Stimulated activated CD8-positive, alpha-beta memory T cell treated with anti-CD3 and anti-CD28 coated beads, Interleukin-15, amount 100 ng/mL, for 1 hour (primary cell): ENCODE measurements at places on chromosomes 1 and 21.

DNA sequence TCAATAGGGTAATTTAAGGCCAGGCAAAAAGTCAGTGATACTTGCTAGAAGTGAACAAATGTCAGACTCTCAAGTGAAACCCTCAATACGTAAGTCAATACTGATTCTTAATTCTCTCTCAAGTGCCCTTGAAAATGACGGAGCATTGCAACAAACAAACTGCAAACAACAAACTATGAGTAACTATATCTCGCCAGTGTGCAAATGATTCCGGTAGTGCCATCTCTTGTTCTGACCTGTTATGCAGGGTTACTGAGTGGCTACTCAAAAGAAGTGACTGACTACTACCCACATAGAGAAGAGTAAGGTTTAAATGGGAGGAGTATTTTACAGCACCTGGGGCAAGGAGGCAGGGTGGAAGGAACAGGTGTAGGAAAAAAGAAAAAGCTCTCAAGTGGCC is 1.6 kb downstream of the SLC19A2 start:
- DNase-seq = no peak

DNA sequence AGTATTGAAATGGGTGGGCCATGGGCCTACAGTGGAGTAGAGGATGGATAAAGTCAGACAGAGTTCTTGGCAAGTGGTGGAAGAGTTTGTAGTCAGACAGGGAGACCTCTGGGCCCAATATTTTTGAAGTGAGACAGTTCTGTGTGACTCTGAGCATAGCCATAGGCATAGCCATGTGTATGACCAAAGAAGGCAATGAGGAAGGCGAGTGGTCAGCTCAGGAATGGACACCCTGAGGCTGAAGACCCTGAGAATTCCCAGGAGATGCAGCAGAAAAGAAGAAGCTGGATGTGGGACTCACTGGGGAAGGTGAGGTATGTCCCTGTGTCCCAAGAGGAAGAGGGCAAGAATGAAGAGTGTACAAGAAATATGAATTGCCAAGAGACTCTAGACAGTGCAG is 210.6 kb upstream of the IRF2BP2 start:
- no peak for DNase-seq

GRCh38 chr1:84398175-84399155 is at the start of gene DNASE2B:
TSS of gene DNASE2B (plus strand) at chr1:84398484. CDS start at chr1:84398565, 81 bp downstream.
- no peak for DNase-seq

DNA sequence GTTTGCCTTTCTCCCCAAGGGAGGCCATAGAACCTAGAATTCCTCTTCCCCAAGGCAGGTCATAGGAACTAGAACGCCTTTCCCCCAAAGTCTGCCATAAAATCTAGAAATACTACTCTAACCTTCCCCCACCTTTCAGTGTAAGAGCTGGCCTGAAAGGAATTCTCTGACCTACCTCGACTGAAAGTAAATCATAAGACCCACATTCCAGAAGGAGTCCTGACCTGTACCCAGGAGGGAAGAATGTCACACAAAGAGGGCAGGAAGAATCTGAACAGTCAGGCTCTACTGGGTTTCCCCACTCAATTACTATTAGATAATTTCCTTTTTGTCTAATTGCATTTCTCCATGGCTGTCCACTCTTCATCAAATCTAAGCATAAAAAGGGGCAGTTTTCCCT is 5.7 kb upstream of the ATG4C start:
- DNase-seq = no peak

DNA sequence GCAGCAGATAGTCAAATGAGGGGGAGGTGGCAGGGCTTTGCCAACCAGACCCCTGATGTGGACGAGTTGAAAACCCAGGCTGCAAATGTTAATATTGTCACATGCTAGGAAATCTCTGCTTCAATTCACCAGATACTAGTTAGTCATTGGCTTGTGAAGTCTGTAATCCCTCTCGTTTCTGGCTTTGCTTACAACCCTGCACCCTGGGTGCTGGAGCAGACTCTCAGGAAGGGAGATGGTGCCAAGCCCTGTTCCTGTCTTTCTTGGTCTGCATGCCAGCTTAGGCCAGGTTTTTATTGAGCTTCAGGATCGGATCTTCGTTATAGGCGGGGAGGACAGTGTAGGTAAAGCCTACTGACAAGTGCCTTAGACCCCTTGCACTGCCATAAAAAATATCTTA is 53.3 kb downstream of the MDM4 start:
- no peak for DNase-seq

- DNase-seq = no peak
Observed at GRCh38 chr1:235637756-235638534, 11.6 kb downstream of the GNG4 start.

DNA sequence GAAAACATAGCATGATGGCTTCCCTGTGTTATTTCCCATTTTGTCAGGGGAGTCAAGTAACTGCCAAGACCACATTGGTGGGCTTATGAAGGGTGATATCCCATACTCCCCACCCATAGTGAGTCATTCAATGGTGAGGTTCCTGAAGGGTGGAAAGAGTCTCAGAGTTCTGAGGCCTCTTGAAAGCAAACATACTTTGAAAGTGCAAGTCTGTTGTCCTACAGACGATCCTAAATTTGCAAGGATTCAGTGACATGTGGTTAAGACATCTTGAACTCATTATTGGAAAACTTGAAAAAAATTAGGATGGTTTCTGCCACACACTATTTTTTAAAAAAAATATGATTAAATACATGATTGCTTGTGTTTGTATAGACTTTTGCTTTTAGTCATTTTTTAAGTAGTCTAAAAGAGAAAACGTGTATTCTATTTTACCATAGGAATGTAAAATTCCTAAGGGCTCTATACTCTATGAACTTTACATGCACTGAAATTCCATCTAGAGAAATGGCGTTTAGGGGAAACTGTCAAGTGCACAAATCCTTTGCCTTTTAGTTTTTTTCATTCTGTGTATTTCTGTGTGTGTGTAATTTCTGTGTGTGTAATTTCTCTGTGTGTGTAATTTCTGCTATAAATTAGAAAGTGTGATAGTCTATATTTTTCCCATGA is 225.5 kb upstream of the ADAMTS5 start:
- DNase-seq = no peak

DNA sequence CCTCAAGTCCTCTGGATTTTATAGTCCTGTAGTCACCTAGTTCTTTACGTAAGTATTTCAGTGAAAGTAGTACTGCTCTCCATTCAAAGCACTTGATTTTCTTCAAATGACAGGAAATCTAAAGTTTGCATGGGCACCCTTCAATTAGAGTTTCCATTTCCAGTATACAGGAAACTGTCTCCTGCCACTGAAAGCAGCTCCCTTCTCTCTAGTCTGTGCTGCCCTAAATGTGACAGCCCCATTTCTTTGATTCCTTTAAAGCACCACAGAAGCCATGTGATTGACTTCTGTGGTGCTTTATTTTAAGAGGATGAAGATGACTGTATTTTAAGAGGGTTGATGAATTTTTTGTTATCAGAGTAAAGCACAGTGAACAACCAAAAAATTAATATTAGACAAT is 226.1 kb downstream of the DNAH14 start:
- no peak for DNase-seq

DNA sequence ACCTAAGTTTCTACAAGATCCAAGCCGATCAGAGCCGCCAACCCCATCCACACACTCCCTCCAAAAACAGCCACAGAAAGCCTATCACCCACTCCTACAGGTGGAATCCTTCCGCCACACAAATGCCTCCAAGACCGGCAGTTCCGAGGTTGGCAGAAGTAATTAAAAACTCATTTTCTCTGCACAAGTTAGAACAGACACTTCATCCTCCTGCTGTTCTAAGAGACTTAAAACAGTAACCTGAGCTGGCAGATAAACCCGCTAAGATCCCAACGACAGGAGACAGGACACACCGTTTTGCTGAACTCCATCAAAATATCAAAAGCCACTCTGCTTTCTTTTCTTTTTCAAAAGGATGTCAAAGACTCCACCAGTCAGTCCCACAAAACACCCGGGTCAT is 2.8 kb downstream of the SSBP3 start:
- DNase-seq = no peak

DNA sequence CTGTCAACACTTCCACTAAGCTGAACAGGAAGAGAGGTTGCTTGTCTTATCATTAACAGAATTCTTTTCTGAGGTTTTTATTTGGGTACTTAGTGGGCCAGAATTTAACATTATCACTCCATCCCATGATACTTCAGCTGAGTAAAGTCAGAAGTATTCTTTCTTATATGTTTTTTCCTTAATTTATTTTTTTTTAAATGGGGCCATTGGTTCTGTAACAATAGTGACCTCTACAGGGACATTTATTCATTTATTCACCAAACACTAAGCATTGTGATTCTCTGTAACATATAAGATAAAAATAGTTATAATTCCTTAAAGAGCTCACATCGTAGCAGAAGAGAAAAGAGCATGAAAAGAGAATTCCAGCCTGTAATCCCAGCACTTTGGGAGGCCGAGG is 9.8 kb downstream of the GREM2 start:
- no peak for DNase-seq

DNA sequence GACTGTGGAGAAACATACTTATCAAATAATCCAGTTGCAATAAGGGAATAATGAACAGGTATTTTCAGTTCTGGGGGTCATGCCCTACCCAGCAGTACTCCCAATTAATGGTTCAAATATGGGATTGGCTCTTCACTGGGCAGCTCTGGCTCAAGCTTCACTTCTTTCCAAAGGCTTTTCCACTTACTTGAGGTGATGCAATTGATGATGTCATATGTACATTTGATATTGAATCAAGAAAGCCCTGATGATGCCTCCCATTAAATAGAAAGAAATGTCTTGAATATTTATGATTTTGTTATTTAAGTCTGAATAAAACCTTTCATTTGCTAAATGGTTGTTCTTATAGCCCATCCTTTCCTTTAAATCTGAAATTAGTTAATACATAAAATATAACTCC is 789.9 kb downstream of the USP25 start:
- no peak for DNase-seq

DNA sequence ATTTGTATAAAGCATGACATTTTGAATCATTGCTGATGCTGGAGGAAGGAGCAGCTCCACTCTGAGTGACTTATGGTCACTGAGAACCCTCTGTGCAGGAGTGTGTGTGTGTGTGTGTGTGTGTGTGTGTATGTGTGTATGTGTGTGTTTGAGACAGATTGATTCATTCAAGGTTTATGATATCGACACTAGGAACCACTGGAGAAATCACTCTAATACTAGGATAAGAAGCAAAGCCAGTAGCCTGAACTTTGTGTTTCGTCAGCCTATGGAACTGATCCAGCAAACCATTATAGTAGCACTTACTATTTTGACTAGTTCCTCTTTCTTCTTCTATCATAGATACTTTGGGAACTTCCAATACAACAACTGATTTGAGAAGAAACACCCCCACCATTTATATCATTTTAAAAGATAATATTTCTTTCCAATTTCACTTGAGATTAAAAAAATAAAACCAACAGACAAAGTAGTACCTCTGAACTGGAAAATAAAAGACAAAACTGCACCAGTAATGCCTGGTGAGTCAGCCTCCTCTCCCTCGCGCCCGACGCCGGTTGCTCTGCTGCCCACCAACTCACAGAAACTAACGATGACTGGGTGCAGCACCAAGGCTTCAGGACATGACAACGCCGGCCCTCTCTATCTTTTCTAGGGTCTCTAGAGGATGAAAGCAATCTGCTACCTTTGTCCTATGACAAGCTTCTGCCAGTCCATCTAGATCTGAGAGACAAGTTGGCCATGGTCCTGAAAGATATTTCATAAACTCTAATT is 20.9 kb downstream of the SLAMF1 start:
- DNase-seq = no peak

GRCh38 chr1:186220067-186220466 is 155.0 kb downstream of the TPR start:
- DNase-seq = no peak

DNA sequence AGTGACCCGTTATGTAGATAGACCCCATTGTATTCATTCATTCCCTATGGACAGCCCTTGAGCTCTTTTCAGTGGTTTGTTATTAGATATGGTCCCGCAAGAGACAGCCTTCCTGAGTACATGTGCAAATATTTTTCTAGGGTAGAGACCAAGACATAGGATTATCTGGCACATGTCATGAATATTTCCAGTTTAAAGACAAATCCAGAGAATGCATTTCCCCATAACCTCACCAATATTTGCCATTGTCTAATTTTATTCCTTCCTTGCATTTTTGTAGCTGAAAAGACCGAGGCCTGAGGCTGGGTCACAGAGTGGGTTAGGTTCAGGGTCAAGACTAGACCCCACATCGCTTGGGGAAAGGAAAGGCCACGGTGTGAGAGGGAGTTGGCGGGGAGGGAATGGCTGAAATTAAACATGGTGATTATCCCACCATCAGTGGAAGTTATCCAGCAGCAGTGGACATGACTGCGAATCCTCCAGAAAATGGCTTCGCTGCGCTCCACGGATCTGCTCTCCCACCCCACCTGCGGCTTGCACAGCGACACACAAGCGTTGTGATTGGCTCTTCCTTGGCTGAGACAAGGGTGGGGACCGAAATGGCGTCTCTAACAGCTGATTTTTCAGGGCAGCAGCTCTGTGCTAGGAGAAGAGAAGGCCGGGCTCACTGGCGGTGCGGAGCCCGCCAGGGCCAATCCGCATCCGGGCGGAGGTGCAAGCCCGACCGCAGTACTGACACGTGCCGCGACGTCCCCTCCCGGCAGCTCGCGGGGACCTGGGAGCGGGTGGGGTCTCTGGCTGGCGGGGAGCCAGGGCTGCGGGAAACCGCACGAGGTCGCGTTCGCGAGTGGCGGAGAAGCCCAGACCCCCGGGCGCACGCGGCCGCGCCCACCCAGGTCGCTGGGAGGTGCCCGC is 16.1 kb upstream of the STMN1 start:
- no peak for DNase-seq

GRCh38 chr1:30780409-30780808 is 22.8 kb upstream of the LAPTM5 start:
- no peak for DNase-seq

DNA sequence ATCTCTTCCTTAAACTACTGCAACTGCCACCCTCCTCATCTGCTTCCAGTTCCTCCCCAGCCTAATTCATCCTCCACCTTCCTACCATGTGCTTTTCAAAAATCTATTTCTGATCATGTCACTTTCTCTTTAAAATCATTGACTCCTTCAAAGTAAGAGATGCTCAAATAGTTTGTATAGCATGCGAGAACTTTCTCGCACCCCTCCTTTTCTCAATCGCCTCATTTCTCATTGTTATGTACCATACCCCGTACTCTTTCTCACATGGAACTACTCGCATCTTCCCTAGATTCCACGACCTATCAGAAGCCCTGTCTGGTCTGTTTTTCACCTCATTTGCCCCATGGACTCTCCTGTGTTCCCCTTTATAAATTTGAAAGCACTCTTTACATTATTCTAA is 238.2 kb downstream of the NRIP1 start:
- DNase-seq = no peak

- DNase-seq = no peak
Observed at GRCh38 chr1:202623075-202623474, 87.2 kb downstream of the SYT2 start.

- no peak for DNase-seq
Observed at GRCh38 chr1:180571832-180572636, 13.3 kb downstream of the OVAAL start.

DNA sequence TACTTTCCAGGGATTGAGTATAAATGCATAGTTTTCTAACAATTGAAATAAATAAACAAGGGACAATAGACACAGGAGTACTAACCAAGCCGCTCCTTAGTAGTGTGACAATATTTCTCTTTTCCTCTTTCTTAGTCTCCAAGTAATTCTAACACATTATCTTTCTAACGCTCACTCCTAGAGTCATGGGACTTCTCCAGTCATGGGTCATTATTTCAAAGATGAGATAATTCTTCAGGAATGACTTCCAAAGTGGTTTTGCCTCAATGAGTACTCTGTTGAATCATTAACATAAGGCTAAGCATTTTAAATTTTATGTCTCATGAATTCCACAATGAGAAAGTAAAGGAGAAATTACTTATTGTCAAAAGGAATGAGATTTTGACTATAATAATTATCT is 605.8 kb upstream of the ADAMTS5 start:
- DNase-seq = no peak
